Thoracic aorta (tissue), 2 donors: ENCODE measurements at places on chromosomes 11 and 22.

GRCh38 chr11:33060271-33060670 is 20.9 kb downstream of the TCP11L1 start:
- no peak for DNase-seq

- DNase-seq = no peak
Observed at GRCh38 chr11:116928845-116929244, 91.4 kb upstream of the APOA1 start.

DNA sequence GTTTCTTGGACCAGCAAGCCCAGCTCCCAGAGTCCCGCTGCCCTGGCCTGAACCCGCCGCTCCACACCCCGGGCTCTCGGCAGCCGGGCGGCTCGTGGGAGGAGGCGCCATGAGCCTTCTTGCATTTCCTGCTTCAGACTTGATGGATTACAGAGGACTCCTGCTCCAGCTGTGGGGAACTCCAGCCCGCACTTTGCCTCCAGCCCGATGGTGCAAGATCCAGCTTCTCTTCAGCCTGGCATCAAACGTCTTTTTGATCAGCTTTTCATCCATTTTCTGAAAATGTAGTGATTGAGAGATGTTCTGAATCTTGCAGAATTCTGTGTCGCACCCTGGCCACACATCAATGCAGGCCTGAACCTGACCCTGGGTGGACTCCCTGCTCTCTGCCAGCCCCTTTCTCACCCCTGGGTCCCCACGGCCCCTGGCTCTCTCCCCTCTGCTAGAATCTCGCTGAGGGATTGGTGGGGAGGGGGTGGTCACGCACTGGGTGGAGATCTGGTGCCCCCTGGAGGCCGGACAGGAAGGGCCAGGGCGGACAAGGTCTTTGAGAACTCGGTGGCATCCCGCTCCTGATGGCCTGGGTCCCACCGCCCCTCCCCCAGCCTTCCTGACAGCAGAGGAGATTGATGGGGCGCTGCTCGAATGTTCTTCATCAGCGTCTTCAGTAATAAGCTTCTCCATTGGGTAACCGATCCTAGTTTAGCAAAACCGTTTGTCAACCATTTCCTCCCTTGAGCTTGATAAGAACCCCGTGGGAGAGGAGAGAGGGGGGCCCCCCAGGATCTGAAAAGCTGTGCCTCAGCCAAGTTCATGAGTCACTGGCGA is 12.1 kb upstream of the NFAM1 start:
- DNase-seq = peak; percentile 47

DNA sequence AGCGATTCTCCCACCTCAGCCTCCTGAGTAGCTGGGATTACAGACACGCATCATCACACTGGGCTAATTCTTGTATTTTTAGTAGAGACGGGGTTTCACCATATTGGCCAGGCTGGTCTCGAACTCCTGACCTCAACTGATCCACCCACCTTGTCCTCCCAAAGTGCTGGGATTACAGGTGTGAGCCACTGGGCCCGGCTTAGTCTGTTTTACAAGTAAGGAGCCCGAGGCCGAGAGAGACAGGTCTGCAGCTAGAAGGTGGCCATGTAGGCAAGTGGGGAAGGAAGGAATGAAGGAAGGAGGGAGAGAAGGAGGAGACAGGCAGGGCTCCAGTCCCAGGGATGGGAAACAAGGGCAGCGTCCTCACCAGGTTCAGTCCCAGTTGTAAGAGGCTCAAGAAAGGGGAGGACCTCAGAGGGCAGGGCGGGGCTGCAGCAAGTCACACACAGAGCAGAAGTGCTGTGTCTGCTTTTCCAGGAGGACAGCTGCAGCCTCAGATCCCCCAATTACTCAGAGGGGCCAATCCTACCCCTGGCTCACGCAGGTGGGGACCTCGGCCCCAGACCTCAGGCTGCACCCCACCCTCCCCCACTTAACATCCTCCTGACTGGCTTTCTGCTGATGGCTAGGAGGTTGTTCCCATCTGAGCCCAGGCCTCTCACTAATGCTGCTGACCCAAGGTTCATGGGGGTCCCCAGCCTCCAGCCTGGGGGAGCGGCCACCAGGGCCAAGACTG is 53.8 kb upstream of the PRR5 start:
- DNase-seq = no peak

DNA sequence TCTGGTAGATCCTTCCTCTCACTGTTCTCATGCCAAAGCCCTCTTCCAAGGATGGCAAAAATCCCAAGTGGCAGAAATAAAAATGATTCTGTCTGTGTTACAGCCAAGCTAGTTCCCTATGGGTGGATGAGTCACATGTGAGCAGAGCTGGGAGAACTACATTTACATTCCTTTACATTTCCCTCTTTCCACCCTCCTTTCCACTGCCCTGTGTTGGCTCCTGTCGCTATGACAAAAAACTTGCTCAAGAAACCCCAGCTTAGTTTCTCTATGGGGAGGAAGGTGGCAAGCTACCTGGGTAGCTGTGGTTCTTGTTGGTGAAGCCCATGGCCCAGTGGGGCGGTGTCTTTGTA is 10.2 kb upstream of the DDB2 start:
- no peak for DNase-seq

- DNase-seq = peak; percentile 27
Observed at GRCh38 chr11:10693509-10694081, at the start of gene IRAG1. Gene IRAG1, minus strand, starts transcription at chr11:10693755. Its CDS starts 153 bp downstream, at chr11:10693602.

DNA sequence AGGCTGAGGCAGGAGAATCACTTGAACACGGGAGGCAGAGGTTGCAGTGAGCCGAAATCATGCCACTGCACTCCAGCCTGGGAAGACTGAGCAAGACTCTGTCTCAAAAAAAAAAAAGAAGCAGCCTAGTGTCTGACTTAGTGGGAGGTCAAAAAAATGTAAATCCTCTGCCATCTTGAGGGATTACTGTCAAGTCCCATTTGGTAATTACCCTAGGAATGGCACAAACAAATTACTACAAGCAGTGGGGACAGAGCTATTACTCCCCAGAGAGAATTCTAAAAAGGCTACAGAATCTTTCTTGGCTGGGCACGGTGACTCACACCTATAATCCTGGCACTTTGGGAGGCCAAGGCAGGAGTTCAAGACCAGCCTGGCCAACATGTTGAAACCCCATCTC is 3.8 kb downstream of the SERPING1 start:
- no peak for DNase-seq

DNA sequence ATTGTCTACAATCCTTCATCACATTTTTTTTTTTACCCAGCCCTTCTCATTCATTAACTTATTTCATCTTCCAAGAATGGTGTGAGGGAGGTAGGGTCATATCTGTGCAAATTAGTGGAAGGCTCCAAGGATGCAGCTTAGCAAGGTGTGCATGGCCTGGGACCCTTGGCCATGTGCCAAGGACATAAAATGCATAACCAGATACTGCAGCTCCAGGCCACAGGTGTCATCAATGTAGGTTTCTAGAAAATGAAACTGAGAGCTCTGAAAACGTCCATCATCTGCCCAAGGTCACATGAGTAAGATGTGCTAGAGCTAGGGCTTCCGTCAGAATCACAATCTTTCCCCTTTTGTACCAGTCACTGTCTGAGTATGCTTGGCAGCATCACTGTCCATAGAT is 29.8 kb downstream of the ANKK1 start:
- no peak for DNase-seq

GRCh38 chr11:45477588-45477987 is 187.8 kb downstream of the CHST1 start:
- no peak for DNase-seq

DNA sequence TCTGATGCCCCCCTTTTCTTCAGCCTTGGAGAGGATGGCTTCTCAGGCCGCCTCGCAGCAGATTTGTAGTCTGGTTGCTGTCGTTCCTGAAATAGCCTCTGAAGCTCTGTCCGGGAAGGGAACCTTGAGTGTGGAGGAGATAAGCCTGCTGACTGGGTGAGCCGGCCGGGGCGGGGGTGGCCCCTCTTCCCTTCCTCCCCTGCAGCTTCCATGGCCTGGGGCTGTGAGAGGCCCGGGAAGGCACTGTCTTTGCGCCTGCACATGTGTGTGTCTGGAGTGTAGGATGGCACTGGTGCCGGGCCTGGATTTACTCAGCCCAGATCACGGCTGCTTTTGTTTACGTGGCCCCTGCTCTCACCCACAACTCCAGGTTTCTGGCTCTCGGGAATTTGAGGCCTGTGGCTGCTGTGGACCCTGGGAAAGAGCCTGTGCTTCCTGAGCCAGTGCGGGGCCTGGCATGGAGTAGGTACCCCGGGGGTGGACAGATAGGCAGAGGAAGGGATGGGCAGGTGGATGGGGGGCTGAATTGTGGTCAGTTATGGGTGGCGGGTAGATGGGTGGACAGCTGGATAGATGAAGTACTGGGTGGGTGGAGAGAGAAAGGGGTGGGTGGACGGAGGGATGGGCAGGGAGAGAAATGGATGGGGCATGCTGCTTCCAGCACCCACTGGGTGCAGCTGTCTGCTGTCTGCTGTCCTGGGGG is 16.6 kb downstream of the KCNQ1 start:
- no peak for DNase-seq

DNA sequence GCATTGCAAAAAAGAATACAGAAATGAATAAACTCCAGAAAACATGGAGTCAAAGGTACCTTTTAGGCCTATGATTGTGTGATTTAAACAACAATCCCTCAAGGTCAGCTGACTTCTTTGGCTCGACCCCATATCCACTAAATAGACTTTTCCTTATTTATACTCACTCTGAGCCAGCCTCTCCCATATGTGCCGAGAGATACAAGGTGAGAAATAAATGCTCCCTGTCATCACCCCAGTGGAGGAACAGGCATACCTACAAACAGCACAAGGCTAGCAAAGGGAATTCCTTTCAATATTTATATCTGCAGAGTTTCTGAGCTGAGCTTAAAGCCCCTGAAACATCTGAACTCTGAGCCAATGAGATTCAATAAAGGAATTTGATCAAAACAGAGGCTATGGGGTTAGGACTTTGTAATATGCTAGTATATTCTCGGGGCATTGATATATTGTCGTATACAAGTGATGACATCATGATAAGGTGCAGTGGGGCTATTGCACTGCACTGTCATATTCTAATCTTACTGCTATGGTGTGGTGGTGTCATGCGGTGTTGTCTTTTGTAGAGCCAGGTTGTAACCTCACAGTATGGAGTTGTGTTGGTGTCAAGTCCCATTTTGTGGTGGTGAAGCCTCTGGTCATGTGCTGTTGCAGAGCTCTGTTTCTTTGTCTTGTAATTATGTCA is 56.0 kb upstream of the GALNT18 start:
- no peak for DNase-seq

GRCh38 chr11:134786636-134787035 is 374.6 kb upstream of the B3GAT1 start:
- no peak for DNase-seq

GRCh38 chr11:1054143-1055108 is 17.9 kb upstream of the MUC6 start:
- DNase-seq = no peak

DNA sequence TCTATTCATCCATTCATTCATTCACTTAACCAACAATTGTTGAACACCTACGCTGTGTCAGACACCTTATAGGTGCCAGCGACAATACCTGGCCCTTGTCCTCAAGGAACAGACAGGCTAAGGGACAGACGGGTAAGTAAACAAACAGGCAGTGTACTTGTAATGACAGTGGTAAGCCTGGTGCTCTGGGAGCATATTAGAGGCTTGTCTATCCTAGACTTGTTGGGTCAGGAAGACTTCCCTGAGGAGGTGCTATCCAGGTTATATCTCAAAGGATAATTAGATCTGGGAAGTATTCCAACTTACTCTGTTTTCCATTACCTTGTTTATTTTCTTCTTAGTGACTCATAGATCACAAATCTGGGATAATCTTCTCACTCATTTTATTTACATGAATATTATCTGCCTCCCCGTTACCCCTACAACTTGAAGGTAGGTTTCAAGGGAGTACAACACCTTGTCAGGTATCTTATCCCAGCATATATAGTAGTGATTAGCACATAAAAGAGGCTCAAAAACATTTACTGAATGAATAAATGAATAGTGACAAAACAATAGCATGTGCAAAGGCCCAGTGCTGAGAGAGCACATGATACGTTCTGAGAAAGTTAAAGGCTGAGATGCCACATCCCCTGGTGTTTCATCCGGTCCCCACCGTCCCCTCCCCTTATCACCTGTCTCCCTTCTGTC is 75.3 kb upstream of the NCAM1 start:
- DNase-seq = no peak

DNA sequence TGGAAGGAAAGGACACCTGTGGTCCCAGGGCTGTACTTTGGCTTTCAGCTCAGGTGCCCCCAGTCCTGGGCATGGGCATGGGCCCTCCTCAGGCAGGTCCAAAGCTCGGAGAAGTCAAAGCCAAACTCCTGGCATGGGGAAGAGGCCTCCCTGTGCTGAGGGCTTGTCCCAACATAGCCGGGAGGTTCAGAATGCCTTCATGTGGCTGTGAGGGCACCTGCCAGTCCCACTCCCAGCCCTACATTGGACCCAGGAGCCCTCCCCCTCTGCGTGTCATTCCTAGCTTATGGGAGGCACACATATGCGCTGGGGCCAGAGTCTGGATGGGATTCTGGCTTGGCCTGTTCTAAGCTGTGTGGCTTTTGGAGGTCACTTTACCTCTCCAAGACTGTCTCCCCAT is 1.0 kb upstream of the KLHL35 start:
- DNase-seq = no peak

DNA sequence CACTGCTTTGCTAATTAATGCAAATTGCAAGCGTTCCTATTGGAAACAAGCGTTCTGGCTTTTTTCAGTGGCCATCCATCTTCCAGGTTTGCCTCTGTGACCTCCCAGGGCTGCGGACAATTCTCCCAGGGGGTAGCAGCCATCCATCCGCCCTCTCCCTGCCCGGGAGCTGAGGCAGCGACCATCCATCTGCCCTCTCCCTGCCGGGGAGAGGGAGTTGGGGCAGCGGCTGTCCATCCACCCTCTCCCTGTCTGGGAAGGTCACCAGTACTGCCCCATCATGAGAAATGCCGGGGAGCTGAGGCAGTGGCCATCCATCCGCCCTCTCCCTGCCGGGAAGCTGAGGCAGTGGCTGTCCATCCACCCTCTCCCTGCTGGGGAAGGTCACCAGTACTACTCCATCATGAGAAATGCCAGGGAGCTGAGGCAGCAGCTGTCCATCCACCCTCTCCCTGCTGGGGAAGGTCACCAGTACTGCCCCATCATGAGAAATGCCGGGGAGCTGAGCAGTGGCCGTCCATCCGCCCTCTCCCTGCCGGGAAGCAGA is 394.7 kb downstream of the BRD1 start:
- DNase-seq = no peak

DNA sequence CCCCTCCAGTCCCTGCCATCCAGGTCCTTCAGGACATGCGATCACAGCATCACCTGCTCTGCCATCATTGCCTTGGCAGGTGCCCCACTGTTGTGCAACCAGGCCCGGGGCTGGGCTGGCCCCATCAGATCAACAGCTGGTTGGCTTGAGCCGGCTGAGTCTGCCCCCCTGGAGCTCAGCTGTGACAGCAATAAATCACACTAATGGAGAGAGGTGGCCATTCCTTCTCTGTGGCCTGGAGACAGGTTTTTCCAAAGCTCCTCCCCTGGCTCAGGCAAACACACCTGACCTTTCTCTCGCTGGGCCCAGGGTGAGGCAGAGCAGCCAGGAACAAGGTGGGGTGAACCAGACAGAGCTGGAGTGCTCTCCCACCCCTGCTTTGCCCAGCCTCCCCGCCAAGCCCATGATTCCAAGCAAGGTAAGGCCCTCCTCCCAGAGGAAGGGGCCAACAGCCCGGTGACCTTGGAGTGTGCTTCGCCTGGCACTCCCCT is 8.9 kb upstream of the FXYD2 start:
- DNase-seq = no peak
